ENCODE measurements at places on chromosomes 3 and 15. TPM values are rescaled to one million over a fixed set of nuclear protein-coding genes. Genes with fewer than 3 reads are reported as not detected.

DNA sequence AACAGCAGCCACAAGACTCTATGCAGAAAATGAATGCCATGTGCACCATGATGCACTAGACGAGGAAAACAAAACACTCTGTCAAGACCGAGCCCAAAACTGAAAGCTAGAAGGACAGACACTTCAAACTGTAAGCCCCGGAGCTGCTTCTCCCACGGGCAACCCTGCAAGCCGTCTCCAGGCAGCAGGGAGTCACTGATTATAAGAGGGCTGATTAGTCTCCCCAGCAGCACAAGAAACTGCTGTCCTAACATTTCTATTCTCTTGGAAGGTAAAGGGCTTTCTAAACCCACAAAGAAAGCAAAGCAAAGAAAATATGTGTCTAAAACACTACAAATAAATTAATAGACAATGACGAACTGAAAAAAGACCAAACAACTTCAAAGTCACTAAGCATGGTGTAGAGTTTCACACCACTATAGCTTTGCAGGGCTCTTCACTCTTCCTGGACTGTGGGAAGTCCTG lies 15.5 kb downstream of the TBC1D2B start:
- H3K27ac ChIP-seq = no peak overlapping the region
- H3K36me3 ChIP-seq = peaks cover 6% of the 10 kb centered on the region
- no peak overlapping the region for H3K4me3 ChIP-seq
- peaks cover 16% of the 10 kb centered on the region for H3K4me1 ChIP-seq

GRCh38 chr3:16346413-16347081 lies 81.5 kb downstream of the OXNAD1 start:
- no peak overlapping the region for H3K4me3 ChIP-seq
- no peaks in the 10 kb centered on the region for H3K27me3 ChIP-seq

DNA sequence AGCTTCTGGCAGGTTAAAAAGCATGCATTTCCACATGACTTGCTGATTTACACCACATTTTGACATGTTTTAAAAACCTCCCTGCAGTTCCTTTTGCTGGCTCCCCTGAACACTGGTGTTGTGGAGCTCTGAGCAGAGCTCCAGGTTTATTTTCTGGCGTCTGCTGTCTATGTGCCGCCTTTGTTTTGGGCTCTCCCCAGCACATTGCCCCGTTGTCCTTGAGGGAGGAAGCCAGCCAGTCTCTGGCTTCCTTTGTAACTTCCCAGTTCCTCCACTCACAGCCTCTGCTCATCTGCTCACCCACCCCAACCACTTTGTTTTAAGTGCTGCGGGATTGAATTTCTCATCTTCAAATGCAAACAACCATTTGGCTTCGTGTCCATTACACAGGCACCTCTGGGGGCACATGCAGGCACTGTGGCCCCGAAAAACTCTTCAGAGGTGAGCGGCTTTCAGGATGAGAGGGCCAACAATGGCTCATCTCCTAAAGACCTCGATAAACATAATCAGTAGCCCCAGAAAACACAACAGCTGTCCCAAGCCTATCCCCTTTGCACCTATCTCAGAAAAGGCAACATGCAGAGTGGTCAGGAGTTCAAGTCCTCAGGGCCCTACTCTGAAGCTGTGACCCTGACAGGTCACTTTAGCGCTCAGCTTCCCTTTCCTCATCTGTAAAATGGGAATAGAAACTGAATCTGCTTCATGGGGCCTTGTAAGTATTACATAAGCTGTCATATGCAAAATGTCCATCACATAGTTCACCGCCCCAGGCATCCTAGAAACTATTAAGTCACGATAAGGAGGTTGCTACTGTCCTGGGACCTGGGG lies 1.3 kb upstream of the MEF2A start:
- no peaks in the 10 kb centered on the region for H3K27me3 ChIP-seq
- peaks cover 10% of the 10 kb centered on the region for H3K4me1 ChIP-seq
- H3K4me3 ChIP-seq = no peak overlapping the region
- H3K36me3 ChIP-seq = no peaks in the 10 kb centered on the region
- DNase-seq = no peak

FAM162A gene
- total RNA-seq = 50.6 TPM

ST3GAL6 gene
- total RNA-seq = 1.5 TPM
